ENCODE measurements at places on chromosomes 1 and 21. TPM values are rescaled to one million over a fixed set of nuclear protein-coding genes. Genes with fewer than 3 reads are reported as not detected.

PTBP2 gene
- 56.7 TPM for total RNA-seq

CEP170 gene
- 39.3 TPM for total RNA-seq

RIPPLY3 gene
- total RNA-seq: not detected

BRDT gene
- total RNA-seq: not detected

CAMK1G gene
- total RNA-seq: not detected

TMEM81 gene
- total RNA-seq: 3.9 TPM

LCE2C gene
- not detected for total RNA-seq

LCA5L gene
- not detected for total RNA-seq

SLC44A3 gene
- 6.6 TPM for total RNA-seq

ISG15 gene
- 29.0 TPM for total RNA-seq

LCE2A gene
- total RNA-seq: not detected

PWP2 gene
- 20.4 TPM for total RNA-seq

CD2 gene
- 8.3 TPM for total RNA-seq

ADIPOR1 gene
- total RNA-seq: 84.0 TPM

CNR2 gene
- total RNA-seq: not detected

KCNC4 gene
- 10.1 TPM for total RNA-seq

GRCh38 chr1:11654137-11654938, at the start of the genes FBXO2 and FBXO44:
TSS of gene FBXO2 (minus strand) at chr1:11654429. CDS start at chr1:11654340, 89 bp downstream.
TSS of gene FBXO44 (plus strand) at chr1:11654877. CDS start at chr1:11655836, 959 bp downstream.
- no peak for DNase-seq

GRCh38 chr1:71191520-71191919, 110.7 kb upstream of the ZRANB2 start:
- no peak for DNase-seq

- no peak for DNase-seq
These were observed 457.8 kb upstream of the DAB1 start for GRCh38 chr1:57881639-57882038.

DNA sequence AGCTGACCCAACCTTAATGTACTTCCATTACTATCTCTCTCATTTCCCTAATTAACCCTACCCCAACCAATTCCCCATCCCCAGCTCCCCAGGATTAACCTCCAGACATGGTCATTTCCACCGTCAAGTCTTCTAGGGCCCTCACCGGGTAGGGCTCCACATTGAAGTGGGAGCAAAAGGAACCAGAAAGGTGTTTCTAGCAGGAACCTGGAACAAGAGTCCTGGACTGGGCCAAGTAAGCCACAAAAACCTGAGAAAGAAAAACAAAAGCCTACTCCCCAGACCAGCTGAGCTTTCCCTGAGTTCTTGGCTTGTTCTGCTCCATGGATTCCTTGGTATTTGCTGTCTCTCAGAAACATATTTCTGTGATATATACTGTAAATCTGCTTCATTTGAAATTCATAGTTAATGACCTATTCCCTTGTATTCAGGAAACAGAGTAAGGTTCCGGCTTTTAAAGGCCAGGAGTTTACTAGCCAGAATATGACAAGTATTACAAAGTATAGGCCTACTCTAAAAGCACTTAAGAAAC, 58.4 kb downstream of the SYF2 start:
- DNase-seq: no peak

DNA sequence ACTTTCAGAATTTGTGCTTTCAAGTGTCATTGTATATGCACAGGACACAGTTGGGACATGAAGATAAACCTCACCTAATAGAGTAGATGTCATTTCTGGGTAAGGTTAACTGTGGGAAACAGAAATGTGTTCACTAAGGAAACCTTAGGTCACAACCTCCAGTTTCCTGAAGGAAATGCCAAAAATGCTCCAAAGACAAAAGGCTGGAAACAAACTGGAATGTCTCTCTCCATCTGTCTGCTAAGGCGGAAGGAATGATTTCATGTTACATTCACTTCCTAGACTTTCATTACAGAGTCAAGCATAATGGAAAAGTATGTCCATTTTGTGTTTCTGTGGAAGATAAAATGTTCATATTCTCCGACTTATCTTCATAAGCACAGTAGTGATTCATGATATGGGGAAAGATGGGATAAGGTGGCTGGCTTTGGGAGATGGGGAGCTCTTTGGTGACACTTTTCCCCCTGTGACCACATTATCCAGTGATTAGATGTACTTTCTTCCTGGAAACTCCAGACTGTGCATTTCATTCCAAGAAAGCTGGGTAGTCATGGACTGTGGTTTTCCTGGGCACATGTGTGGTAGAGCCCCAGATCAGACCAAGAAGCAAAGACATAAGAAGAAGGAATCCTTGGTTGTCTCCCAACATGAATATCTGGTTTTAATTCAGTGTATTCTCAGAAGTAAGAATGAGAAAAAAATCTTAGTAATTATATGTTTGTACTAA, 5.7 kb downstream of the S1PR1 start:
- no peak for DNase-seq

- no peak for DNase-seq
These were observed 56.4 kb downstream of the AJAP1 start for GRCh38 chr1:4710592-4711415.

DNA sequence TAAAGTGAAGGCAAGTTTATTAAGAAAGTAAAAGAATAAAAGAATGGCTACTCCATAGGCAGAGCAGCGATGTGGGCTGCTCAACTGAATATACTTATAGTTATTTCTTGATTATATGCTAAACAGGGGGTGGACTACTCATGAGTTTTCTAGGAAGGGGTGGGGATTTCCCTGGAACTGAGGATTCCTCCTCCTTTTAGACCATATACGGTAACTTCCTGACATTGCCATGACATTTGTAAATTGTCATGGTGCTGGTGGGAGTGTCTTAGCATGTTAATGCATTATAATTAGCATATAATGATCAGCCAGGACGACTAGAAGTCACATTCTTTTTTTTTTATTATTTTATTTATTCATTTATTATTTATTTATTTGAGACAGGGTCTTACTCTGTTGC, 46.4 kb upstream of the BARHL2 start:
- DNase-seq: no peak

GRCh38 chr1:167442142-167442848, 76.0 kb downstream of the CD247 start:
- DNase-seq: peak; percentile 84

- no peak for DNase-seq
These were observed 37.9 kb upstream of the BATF3 start for GRCh38 chr1:212737559-212737958.

GRCh38 chr1:203640117-203640516, 13.5 kb downstream of the ATP2B4 start:
- DNase-seq: no peak

DNA sequence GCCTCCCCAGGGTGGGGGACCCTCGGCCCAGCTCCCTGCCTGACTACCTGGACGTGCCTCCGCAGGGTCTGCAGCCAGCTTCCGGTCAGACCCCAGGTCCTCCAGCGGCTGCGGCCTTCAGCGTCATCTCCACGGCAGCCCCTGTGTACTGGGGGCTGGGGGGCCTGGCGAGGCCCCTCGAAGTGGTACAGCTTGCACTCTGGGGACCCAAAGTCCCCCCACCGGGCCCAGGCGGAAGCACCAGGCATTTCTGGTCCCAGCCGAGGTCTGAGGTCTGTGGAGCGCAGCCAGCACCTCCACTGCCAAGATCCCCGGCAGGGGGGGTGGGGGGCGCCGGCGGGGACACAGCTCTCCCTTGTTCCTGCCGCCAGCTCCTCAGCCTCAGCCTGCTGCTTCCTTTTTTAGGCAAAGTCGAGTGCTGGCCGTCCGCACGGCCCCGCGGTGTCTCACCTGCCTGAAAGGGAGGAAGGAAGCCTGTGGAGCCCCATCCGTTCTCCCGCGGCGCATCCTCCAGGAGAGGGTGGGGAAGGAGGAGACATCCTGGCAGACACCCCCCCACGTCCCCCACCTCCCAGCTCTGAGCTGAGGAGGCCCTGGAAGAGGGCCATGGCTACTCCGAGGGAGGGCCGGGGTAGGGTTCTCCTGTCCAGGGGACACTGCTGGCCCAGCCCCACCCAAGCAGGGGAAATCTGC, 1.2 kb upstream of the VWA1 start:
- DNase-seq: no peak

- DNase-seq: no peak
These were observed 94.7 kb upstream of the WNT4 start for GRCh38 chr1:22237433-22238093.

DNA sequence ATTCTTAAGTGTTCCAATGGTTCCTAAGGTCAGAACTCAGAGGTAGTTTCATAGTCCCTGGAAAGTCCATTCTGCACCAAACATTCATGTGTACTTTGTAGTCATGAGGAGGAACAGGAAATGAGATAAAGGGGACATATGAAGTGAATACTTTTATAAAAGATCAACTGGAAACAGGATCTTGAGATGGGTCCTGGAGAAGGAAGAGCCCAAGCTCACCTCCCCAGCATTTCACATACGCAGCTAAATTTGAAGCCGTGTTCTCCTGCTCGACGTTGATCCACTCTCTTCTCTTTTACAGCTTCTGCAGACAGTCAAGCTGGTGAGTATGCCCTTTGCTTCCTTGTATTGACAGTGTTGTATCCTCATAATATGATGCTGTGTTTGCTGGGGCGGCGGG, 429 bp downstream of the FCGR2A start:
- DNase-seq: no peak

- DNase-seq: peak; percentile 62
These were observed 4.8 kb downstream of the OVGP1 start for GRCh38 chr1:111422546-111423391.

DNA sequence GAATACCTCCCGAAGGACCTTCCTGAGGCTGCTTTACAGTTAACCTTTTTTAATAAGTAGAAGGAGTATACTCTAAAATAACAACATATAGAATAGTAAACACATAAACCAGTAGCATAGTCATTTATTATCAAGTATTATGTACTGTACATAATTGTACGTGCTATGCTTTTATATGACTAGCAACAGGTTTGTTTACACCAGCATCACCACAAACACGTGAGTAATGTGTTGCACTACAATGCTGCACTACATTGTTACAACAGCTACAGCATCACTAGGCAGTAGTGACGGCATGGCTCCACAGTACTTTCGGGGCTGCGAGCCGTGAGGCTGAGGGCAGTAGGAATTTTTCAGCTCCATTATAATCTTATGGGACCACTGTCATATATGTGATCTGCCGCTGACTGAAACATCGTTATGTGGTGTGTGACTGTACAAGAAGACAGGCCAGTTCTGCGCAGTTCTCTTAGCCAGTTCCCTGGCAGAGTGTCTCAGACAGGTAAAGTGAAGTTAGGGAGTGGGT, 82.8 kb upstream of the LRRC8D start:
- no peak for DNase-seq

- DNase-seq: no peak
These were observed 8.1 kb downstream of the FOXD2 start for GRCh38 chr1:47445823-47446550.

GRCh38 chr1:222241410-222241809, 306.5 kb downstream of the HHIPL2 start:
- no peak for DNase-seq

- DNase-seq: no peak
These were observed 2.7 kb upstream of the YBX1 start for GRCh38 chr1:42679364-42679983.

- DNase-seq: no peak
These were observed 56.7 kb downstream of the ARHGEF10L start for GRCh38 chr1:17596186-17596585.

DNA sequence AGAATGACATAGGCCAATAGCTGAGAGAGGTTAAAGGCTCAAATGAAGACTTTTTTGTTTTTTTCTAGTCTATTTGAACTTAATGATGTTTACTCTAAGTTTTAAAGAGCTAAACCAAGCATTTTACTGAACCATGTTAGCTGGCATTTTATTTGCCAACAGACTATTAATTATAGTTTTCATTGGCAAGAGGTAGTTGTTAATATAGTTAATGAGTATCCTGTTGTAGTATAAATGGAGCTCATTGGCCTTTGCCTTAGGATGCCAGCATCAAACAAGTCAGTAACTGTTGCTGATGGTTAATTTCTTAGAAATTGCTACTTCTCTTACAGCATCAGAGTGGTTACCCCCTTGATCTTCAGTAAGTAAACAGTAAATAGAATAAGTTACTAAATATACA, 339.0 kb upstream of the B3GALT2 start:
- DNase-seq: no peak

- DNase-seq: peak; percentile 52
These were observed 23.7 kb upstream of the KCNE2 start for GRCh38 chr21:34340061-34340460.

DNA sequence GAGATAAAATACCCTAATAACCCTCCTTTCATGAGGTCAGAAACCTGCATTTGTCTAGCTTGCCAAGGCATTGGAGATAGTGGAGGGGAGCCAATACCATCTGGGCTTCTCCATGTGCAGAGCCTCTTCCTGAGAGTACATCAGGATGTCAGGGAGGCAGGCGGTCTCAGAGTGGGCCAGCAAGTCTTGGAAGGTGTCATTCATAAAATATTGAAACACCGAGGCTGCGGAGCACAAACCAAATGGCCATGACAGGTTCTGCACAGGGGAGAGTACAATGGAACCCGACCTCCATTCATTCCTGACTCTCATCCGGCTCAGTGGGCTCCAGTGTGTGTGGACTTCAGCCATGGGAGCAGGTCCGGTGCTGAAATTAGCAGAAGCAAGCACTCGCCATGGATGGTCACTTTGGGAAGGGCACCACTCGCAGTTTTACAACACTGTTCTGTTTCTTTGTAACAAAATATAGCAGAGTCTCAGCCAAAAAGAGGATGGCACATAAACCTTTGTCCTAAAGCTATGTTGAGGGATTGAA, 446.6 kb downstream of the SIPA1L2 start:
- peak; percentile 60 for DNase-seq

- no peak for DNase-seq
These were observed 11.0 kb upstream of the ZNF691 start for GRCh38 chr1:42835422-42835821.

DNA sequence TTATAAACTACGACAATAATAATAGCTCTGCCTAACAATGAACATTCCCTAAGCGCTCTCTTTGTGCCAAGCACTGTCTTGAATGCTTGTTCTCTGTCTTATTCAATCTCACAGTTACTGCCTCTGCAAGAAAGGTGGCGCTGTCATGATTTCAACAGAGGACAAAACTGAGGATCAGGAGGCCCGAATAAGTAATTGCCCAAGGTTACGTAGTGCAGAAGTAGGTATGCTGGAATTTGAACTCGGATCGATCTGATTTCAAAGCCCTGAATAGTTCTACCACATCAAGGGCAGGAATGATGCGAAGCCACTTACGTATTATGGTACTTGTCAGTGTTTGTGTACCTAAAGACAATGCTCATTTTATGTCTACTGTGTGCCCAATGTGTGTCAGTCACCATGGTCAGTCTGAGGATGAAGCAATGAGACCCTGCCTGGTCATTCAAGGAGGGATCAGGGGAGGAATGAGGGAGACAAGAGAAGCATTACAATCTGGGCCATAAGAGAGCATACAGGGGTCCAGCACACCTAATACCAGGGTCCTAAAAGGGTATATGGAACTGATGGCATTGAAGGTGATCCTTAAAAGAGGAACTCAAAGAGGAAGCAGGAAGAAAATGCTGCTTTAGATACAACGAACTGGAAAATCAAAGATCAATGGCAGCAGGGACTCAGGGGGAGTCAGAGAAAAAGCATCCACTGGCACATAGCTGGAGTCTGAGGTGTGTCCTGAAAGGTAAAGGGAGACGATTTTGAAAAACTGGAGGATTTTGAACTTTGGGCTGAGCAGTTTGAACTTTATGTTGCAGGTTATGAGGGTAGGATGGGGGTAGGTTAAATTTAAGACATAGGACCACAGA, 389.2 kb downstream of the PLPP3 start:
- no peak for DNase-seq

GRCh38 chr1:8706291-8706690, 111.1 kb downstream of the RERE start:
- no peak for DNase-seq

GRCh38 chr1:41616563-41616962, 132.1 kb upstream of the EDN2 start:
- DNase-seq: no peak

GRCh38 chr1:9728451-9729295, 77.1 kb downstream of the PIK3CD start:
- no peak for DNase-seq

All from vagina (tissue), 2 donors.